HepG2 (cell line): ENCODE measurements at places on chromosomes 7 and 10. TPM values are rescaled to one million over a fixed set of nuclear protein-coding genes. Genes with fewer than 3 reads are reported as not detected.
A peak's percentile ranks its signal among the peaks of the same experiment; 100 is the strongest.

GRCh38 chr7:101681170-101682007, 52.3 kb upstream of the MYL10 start:
- H3K4me1 ChIP-seq: no peaks in the 10 kb centered on the region
- H3K36me3 ChIP-seq: no peaks in the 10 kb centered on the region
- H3K4me3 ChIP-seq: no peak overlapping the region
- no peak overlapping the region for H3K27ac ChIP-seq
- no peaks in the 10 kb centered on the region for H3K27me3 ChIP-seq

DNA sequence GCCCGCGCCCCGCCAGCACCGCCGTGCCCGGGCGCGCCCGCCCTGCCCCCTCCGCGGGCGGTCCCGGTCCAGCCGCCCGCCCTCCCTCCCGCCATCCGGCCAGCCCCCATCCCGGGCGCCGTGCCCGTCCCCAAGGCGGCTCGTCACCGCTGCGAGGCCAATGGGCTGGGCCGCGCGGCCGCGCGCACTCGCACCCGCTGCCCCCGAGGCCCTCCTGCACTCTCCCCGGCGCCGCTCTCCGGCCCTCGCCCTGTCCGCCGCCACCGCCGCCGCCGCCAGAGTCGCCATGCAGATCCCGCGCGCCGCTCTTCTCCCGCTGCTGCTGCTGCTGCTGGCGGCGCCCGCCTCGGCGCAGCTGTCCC, at the start of gene HTRA1:
Gene HTRA1, plus strand, starts transcription at position 187 of the 362 bp plus-strand sequence. Its CDS starts 100 bp downstream, at position 287.
- H3K4me1 ChIP-seq: peaks cover 12% of the 10 kb centered on the region; the same call in 1 of the 2 replicates
- H3K27me3 ChIP-seq: peaks cover 86% of the 10 kb centered on the region
- peak within 1 kb of the TSS; percentile 16 for H3K4me3 ChIP-seq

- no peaks in the 10 kb centered on the region for H3K27me3 ChIP-seq
- no peak overlapping the region for H3K4me3 ChIP-seq
- H3K27ac ChIP-seq: no peak overlapping the region
- no peak for DNase-seq
Measured at GRCh38 chr7:52447581-52448180, 587.8 kb upstream of the POM121L12 start.

AGBL3 gene
- 2.0 and 2.2 TPM in 2 replicates for polyA plus RNA-seq

GIMAP6 gene
- polyA plus RNA-seq: not detected in 2 replicates

TMEM229A gene
- not detected in 2 replicates for polyA plus RNA-seq
